Left ventricle myocardium inferior (tissue), 1 donor: ENCODE measurements at places on chromosomes 4 and X. TPM values are rescaled to one million over a fixed set of nuclear protein-coding genes. Genes with fewer than 3 reads are reported as not detected.

ZNF732 gene
- total RNA-seq = not detected

UGT2B15 gene
- total RNA-seq = not detected

FAAH2 gene
- 0.14 TPM for total RNA-seq

CAPN6 gene
- total RNA-seq = not detected

TCEAL5 gene
- 0.19 TPM for total RNA-seq

SHROOM2 gene
- total RNA-seq = 0.71 TPM

ANKRD50 gene
- total RNA-seq = 5.5 TPM

MGAT4D gene
- total RNA-seq = not detected

ZFYVE28 gene
- total RNA-seq = 5.6 TPM

- no peak for DNase-seq
Observed at GRCh38 chr4:60729194-60729593, 470.9 kb upstream of the ADGRL3 start.

DNA sequence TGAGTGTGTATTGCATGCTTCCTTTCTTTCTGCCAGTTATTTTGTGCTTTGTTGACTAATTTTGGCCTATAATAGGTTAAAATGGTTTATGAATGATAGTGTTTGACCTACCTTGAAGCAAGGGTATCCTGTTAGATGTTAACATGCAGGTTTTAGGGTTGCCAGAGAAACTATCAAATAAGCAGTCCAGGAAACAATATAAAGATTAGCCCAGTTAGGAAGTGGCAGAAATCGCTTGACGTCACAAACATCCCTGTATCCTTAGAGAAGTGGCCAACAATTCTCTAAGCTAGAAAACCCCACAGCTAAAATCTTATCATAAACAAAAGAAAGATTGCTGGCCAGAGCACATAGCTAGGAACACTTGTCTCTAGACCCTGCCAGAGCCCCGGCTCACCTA, 3.8 kb downstream of the NAP1L5 start:
- DNase-seq = no peak

DNA sequence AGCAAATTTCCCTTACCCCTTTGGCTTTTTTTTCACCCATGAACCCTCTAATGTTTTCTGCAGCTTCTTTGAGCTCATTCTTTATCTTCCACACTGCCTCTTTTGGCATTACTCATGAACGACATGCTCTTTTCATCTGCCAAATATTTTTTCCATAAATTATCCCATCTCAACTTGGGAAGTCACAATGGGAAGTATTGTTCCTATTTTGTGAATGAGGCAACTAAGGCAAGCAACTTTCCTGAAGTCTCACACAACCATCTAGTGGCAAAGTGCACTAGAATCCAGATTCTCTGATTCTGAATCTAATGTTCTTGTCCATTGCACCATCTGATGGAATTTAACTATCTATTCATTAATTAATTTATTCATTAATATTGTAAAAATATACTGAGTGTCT, 625 bp downstream of the RTL9 start:
- DNase-seq = no peak

GRCh38 chr4:153215921-153216320, 11.7 kb downstream of the TRIM2 start:
- DNase-seq = no peak

GRCh38 chr4:122346503-122346902, 32.3 kb upstream of the ADAD1 start:
- no peak for DNase-seq

- DNase-seq = no peak
Observed at GRCh38 chrX:124256216-124256615, 76.2 kb upstream of the TEX13D start.

GRCh38 chrX:38347136-38347535, 5.3 kb upstream of the OTC start:
- no peak for DNase-seq

DNA sequence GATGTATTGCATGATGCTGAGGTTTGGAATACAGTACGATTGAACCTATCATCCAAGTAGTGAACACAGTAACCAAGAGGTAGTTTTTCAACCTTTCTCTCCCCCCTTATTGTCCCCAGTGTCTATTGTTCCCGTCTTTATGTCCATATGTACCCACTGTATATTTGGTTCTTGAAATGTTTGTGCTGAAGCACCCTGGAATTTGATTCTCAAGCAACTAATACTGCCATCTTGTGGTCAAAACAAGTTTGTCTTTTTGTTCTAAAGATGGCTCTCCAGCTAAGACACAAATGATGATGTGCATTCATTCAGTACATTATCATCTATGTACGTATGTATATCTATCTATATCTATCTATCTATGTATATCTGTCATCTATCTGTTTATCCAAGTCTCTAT, 33.5 kb upstream of the DCX start:
- DNase-seq = no peak

DNA sequence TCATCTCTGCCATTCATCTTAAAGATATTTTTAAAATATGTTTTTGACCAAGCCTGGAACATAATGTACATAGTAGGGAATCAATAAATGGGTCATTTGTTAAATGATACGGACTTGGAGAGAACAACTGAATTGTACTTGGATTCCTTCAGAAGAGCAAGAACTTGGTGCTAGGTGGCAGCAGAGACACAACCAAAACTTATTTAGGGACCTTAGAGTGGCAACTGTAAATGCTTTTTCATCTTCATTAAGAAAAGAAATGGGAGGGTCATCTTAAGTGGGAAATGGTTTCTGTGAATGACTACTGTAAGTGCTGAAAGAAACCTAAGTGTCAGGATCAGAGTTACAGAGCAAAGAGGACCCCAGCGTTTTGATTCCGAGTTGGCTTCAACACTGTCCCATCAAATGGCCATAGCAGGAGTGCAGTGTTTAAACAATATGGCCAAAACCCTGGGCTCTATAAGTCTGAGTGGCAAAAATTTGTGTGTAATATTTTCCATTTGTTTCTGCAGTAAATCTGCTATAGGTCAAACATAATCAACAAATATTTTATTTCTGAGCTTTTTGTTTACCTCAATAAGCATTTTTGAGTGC, 213.6 kb downstream of the PALLD start:
- DNase-seq = no peak

GRCh38 chr4:53682908-53683307, 91.6 kb upstream of the LNX1 start:
- no peak for DNase-seq

- DNase-seq = no peak
Observed at GRCh38 chr4:70902577-70903290, 565 bp downstream of the MOB1B start.

DNA sequence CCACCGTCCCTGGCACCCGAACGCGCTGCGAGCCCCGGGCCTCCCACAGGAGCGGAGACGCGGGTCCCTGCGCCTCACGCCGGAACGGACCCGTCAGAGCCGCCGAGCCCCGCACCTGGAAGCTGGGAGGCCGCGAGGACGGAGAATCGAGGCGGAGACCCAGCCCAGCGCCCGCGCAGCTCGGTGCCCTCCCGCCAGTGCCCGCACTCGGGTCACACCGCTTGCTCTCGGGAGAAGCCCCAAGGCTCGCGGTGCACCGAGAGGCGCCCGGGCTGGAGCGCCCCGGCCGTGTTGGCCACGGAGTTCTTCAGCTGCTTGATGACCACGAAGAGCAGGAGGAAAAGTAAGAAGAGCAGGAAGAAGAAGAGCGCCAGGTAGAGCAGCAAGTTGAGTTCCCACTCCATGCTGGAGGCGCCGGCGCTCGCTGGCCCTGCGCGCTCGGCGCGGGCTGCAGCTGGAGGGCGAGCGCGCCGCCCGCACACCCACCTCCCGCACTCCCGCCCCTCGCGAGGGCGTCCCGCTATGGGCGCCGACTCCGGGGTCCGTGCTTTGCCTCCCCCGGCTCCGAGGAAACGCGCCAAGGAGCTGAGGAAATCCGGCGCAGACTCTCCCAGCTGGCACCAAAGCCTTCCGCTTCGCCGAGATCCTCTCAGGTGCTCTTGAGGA, at the start of gene SMIM43:
SMIM43 (minus strand) TSS at position 463 of the 666 bp plus-strand sequence; CDS start at position 404, 59 bp downstream.
- no peak for DNase-seq

DNA sequence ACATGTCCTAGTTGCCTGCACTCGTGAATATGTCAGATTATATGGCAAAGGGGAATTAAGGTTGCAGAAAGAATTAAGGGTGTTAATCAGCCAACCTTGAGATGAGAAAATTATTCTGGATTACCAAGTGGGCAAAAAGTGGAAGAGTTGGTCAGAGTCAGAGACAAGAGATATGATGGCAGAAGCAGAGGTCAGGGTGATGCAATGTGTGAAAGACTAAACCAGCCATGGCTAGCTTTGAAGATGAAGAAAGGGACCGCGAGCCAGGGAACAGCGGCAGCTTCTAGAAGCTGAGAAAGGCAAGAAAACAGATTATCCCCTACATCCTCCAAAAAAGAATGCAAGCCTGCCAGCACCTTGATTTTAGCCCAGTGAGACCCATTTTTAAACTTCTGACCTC, 385.6 kb downstream of the HNRNPD start:
- DNase-seq = no peak

GRCh38 chr4:93144644-93145043, 683.9 kb upstream of the ATOH1 start:
- no peak for DNase-seq

GRCh38 chrX:30228526-30228925, 1.9 kb upstream of the MAGEB3 start:
- no peak for DNase-seq

DNA sequence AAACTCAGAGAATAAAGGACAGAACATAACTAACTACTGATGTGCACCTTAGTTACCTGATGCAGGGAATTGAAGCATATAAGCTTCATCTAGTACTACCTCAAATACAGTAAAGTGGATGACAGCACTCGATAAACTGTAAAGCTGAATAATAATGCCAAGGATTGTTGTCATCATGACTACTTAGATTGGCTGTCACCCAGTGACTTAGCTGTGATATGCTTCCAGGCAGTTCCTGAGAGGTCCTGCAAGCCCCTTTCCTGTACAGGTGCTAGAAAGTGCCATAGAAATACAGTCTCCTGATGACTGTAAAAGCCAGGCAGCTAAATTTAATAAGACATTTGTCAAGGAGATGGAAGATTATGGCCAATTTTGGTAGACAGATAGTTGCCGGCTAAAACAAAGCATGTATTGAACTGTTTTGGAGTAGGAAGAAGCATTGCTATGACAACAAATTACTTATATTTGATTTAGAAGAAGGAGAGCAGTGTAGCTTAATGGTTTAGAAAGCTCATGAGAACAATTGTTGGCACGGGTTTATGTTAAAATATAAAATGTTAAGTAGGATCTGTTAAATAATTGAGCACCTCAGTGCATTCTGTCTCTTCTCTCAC, 29.7 kb downstream of the TMEM164 start:
- no peak for DNase-seq

DNA sequence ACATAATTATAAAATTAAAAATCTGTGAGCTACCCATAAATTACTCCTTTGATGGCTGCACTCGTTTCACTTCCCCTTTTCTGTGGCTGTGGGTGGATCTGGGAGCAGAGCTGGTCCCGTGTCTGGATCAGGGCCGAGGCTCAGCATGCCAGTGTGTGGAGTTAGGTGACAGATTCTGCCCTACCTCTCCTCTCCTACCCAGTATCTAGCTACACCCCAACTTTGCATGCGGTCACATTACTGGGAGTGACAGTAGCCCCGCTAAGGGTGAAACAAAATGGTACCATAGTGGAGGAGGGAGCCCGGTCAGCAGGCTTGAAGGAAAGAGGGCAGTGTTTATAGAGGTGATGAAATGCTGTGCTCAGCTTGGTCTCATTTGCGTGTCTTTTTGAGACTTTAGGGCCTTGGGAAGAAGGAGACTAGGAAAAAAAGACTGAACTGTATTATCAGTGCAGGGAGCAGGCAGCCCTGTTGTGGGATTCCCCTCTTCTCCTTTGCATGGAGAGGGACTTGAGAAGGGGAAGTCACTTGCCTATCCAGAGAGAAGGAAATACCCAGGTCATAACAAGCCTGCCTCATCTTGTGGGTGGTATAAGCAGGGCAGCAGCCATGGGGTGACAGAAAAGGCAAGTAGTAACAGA, 48.4 kb downstream of the ARHGAP10 start:
- peak; percentile 42 for DNase-seq

GRCh38 chr4:2341911-2342652, 76.4 kb downstream of the ZFYVE28 start:
- DNase-seq = no peak
